ENCODE measurements at places on chromosomes 5 and 9.

GRCh38 chr5:8721536-8721935 lies 824.3 kb downstream of the SEMA5A start:
- no peak for DNase-seq

DNA sequence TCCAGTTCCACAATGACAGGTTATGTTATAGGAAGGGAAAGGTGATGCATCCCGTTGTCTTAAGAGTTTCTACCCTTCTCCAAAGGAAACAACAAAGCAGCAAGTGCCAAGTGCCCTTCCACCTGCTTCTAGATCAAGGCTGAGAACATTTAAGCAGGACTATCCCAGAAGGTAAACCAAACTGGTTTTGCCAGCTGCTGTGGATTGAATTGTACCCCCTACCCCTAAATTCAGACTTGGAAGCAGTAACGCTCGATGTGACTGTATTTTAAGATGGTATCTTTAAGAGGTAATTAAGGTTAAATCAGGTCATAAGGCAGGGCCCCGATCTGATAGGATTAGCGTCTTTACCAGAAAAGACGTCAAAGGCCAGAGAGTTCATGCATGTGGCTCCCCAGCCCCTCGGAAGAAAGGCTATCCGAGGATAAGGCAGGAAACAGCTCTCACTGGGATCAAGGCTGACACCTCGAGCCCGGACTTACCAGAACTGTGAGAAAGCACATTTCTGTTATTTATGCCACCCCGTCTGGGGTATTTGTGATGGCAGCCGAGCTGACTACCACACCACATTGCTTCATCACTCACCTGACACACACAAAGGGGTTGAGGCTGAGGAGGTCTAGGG lies 179.1 kb upstream of the RAI14 start:
- DNase-seq = no peak

- DNase-seq = no peak
These were observed 460.2 kb downstream of the GADD45G start for GRCh38 chr9:90064971-90065370.

DNA sequence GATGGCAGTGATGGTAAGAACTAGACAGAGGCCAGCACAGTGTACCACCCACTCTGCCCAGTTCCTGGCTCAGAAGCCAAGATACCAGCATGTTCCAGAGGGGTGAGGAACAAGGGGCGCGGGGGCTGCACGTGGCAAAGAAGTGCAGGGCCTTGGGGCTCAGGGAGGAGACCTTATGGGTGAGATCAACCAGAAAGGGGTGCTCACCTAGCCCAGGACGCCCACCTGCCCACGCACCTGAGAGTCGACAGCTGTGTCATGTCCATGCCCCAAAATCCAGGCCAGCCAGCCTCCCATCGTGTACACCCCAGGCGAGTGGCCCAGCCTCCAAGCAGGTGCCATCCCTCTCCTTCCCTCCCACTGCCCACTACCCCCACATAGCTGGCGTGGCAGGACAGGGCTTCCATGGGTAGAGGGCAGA lies 34.9 kb downstream of the BICD2 start:
- no peak for DNase-seq

DNA sequence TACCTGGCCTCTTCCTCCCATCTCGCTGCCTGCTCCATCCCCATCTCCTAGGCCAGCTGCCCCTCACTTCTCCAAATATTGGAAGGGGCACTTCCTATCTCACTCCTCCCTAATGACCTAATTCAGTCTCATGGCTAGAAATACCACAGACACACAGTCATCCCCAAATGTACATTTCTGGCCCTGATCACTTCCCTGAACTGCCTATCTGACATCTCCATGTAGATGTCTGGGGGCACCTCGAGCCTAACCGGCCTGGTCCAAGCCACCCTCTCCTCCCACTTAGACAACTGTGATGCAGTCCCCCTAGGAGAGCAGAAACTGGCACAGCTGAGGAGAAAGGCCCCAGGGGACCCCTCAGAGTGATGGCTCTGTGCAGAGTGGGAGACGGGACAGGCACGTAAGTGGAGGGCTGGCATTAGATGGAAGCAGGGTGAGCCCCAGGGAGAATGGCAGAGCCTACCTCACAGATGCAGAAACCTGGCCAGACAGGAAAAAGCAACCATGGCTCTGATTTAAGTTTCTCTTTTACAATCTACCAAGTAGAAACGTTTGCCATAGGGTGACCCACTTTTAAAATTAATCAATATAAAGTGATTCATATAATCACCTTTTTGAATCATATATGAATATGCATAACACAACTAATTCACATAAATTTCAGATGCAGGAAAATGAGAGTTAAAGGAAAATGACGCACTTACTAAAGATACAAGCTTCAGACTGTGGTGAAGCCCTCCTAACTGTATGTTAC lies 22.1 kb downstream of the CAMSAP1 start:
- DNase-seq = no peak

GRCh38 chr9:16364347-16364746 lies 506.1 kb downstream of the BNC2 start:
- DNase-seq = no peak

DNA sequence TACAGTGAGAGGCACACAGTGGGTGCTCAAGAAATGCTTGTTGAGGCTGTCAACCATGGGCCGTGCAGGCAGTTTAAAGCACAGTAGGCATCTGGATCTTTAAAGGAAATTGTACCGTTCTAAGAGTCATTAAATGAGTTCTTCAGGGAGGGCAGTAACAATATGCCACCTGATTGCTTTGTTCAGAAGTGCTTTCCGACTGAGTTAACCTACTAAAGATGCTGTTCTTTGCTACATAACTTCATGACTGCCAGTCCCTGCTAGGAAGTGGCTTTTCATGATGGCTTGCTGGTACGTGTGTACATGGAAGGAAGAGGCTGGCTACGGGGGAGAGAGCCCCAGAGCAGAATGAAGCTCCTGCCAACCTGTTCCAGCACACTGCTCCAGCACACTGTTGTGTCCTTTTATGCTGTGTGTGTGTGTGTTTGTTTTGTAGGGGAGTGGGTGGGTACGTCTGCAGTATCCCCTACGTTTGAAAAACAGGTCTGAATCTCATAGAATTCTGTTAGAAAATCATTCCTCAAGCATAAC lies 41.9 kb upstream of the PPP2R2B start:
- no peak for DNase-seq

GRCh38 chr9:36092509-36093215 lies 43.9 kb upstream of the GLIPR2 start:
- no peak for DNase-seq

DNA sequence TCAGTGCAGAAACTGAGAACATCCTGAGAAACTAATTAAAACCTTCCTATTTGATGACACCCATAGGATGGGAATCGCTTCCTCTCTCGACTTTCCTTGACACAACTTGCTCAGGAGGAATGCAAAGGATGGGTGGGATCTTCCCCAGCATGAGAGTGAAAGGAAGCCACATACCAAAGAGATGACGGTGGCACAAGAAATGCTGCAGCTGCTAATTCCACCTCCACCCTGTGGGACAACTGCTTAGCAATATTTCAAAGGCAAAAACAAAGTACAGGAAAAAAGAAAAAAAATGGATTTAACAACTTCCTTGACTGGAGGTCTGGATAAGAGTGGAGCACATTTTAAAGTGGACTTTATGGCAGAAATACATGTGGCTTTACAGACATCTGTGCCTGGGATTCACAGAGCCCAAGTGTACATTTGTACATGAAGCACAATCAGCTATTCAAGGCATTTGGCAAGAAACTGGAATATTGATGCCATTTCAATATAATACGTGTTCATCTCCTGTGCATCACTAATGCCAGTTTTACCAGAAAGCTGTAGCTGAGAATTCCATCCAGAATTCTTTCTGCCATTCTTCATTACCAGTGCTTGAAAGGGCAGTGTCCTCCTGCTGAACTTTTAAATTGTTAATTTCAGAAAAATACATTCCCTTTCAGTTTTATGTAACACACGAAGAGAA lies 359.2 kb upstream of the ACTBL2 start:
- DNase-seq = no peak

DNA sequence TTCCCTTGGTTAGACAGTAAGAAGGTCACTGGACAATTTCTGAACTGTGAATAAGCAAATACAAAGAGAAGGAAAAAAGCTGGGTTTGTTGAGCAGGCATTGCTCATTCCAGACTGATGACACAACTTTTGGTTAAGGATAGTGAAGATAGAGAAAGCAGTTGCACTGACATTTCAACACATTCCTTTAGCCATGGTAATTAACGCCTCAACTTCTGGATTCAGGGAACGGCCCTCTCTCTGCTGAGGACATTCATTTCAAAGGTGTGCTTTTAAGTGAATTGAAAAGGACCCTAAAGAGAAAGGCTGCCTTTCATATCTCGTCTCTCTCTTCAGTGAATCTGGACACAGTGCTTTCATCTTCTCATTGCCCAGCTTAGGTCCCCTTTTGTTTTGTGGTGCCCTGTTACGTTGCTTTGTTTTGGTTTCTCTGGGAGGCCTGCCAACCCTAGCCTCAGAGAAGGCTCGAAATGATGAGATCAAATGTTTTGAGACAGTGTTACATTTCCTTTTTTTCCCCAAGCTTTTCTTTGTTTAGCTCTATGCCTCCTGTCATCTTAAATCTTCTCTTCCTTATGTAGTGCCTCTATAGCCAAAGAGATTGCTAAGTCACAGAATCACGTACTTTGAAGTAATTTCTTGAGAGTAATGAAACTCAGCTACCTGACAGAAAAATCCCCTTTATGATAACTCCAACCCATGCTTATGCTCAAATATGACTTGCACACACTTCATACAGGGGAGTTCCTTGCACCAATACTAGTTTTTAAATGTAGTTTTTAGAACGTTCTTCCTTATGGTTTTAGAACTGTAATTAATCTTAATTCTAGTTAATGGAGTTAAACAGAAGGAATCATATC lies 94.4 kb upstream of the IFNE start:
- DNase-seq = no peak

- no peak for DNase-seq
These were observed 4.0 kb upstream of the NIPSNAP3A start for GRCh38 chr9:104743376-104743985.

GRCh38 chr5:155948576-155948975 lies 378.4 kb upstream of the SGCD start:
- no peak for DNase-seq

GRCh38 chr9:126228111-126228780 lies 98.4 kb upstream of the MVB12B start:
- DNase-seq = no peak

DNA sequence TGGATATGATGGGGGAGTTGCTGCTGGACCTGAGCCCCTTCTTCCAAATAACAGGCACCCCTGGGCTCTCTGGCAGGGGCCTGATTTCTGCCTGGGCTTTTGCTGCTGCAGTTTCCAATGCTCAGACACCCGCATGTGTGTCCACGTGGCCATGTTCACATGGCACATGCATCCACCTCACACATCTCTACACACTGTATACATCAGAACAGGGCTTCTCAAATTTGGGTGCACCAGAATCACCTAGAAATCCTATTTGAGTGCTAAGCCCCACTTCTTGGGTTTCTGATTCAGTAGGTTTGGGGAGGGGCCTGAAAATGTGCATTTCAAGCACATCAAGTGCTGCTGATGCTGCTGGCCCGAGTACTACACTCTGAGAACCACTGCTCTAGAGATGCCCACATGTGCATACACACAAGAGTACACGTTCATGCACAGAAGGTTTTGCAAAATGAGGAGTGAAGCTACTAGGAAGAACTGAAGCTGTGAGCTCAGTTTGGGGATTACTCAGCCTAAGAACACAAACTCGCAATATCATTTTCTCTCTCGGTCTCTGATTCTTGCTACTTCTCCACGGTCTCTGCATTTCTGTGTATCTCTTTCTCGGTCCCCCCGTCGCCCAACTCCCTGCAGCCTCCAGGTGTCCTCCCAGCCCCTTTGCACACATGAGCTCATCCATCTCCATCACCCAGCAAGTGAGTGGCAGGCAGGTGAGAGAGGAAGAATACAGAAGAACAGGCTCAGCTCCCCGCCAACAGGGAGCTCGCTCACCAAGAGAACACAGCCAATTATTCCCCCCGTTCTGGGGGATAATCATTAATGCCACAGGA lies 97.0 kb downstream of the PCDH1 start:
- no peak for DNase-seq

DNA sequence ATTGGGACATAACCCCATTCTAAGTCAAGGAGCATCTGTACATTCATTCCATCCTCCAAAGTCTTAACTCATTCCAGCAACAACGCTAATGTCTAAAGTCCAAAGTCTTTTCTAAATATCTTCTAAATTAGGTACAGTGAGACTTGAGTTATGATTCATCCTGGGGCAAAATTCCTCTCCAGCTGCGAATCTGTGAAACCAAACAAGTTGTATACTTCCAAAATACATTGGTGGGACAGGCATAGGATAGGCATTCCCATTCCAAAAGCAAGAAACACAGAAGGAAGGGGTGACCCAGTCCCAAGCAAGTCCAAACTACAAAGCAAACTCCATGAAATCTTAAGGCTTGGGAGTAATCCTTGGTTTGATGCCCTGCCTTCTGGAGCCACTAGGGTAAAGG lies 97.6 kb upstream of the FANCC start:
- no peak for DNase-seq

- no peak for DNase-seq
These were observed 23.5 kb downstream of the NIPSNAP3B start for GRCh38 chr9:104787306-104788015.

GRCh38 chr9:117873664-117874063 lies 169.5 kb downstream of the TLR4 start:
- DNase-seq = no peak

DNA sequence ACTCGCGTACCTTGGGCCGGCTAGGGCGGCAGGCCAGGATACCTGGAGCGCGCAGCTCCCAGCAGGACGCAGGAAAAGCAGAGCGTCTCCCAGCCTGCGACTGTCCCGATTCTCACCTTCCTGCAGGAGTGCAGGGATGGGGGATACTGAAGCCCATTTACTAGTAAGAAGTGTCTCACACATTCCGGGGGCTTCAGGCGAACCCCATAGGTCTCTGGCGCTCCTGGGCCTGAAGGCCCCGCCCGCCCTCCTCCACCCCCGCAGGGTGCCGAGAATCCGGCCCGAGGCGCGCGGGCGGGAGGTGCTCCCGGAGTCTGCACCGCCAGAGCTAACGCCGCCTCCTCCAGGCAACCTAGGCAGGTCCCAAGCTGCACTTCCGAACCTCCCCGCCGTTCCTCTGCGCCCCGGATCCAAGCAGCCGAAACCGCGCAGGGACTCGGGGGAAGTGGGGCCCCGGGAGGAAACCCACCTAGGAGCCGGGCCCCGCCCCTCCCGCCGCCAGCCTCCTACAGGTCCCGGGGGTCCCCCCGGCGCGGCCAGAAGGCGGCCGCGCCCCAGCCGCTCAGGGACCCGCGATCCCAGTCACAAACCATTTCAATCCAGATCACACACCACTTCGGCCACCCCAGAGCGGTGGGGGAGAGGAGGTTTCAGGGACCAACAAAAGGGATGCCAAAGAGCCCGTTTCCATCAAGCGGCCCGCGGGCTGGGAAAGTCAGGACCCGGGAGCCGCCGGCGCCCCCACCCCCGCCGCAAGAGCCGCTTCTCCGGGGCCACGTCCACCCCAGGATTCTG lies 1.2 kb downstream of the ROR2 start:
- DNase-seq = no peak

GRCh38 chr5:140358738-140359310 lies 1.2 kb upstream of the SLC4A9 start:
- DNase-seq = no peak

GRCh38 chr9:35606726-35607125 lies 1.7 kb downstream of the TESK1 start:
- no peak for DNase-seq

Data from nucleus accumbens (tissue), 56 donors.